GM23338 (cell line): ENCODE measurements at places on chromosomes 12 and 14.

- DNase-seq, result no peak
- H3K4me1 ChIP-seq, result no peaks in the 10 kb centered on the region
- H3K36me3 ChIP-seq, result no peaks in the 10 kb centered on the region
These were observed 19.6 kb upstream of the RPS6KA5 start for GRCh38 chr14:91080071-91080470.

DNA sequence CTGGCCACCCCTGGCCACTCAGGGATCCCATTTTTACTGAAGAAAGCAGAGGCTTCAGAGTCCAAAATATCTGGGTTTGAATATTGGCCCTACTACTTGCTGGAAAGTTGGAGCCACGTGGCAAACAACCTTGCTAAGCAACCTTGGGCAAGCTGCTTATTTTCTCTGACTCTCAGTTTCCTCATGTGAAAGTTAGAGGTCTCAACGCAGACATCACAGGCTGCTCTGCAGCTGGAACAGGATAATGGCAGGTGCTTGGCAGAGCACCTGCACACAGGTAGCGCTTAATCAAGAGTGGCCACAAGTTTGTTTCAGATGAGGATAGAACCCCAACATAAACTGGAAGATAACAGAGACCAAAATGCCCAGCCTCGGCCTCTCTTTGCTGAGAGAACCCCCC, 28.1 kb upstream of the CCND2 start:
- H3K4me3 ChIP-seq, result no peak overlapping the region
- no peaks in the 10 kb centered on the region for H3K36me3 ChIP-seq
- no peak for DNase-seq

DNA sequence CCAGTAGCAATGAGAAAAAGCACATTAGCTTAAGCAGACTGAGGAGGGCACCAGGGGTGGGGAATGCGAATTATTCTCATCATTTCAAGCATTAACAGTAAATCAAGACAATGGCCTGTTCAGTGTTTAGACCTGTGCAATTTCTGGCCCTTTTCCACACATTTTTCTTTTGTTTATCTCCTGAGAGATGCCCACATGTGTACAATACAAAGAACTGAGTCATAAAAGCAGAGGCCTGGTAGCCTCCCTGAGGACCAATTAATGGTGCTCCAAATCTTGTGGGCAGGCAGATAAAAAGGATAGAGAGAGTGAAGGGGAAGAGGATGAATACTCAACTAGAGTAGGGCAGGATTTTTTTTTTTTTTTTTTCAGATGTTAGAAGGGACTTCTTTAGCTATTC, 480.8 kb downstream of the RERGL start:
- no peaks in the 10 kb centered on the region for H3K4me1 ChIP-seq
- H3K27me3 ChIP-seq, result no peaks in the 10 kb centered on the region
- H3K4me3 ChIP-seq, result no peak overlapping the region
- H3K27ac ChIP-seq, result no peak overlapping the region

DNA sequence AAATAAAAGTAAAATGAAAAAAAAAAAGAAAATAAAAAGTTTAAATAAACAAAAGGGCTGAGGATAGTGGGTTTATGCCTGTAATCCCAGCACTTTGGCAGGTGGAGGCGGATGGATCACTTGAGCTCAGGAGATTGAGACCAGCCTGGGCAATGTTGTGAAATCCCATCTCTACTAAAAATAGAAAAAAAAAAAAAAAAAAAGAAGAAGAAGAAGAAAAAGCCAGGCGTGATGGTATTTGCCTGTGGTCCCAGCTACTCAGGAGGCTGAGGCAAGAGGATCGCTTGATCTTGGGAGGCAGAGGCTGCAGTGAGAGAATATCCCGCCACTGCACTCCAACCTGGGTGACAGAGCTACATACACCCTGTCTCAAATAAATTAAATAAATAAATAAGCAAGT, 3.9 kb downstream of the TAOK3 start:
- H3K4me3 ChIP-seq, result no peak overlapping the region
- no peaks in the 10 kb centered on the region for H3K36me3 ChIP-seq
- peaks cover 17% of the 10 kb centered on the region for H3K4me1 ChIP-seq
- H3K27me3 ChIP-seq, result peaks cover 22% of the 10 kb centered on the region
- no peak overlapping the region for H3K27ac ChIP-seq
- DNase-seq, result no peak

GRCh38 chr14:68282479-68283377, 463.1 kb downstream of the RAD51B start:
- no peak overlapping the region for H3K27ac ChIP-seq
- H3K4me1 ChIP-seq, result peaks cover 3% of the 10 kb centered on the region; the same call in 1 of the 2 replicates
- no peak overlapping the region for H3K4me3 ChIP-seq
- DNase-seq, result no peak
- H3K27me3 ChIP-seq, result no peaks in the 10 kb centered on the region

GRCh38 chr14:89473989-89474388, 57.0 kb upstream of the FOXN3 start:
- 0 out of 2 replicates have a peak, but pooled peaks cover 6% of the 10 kb centered on the region for H3K4me1 ChIP-seq
- no peaks in the 10 kb centered on the region for H3K27me3 ChIP-seq
- no peaks in the 10 kb centered on the region for H3K36me3 ChIP-seq
- no peak for DNase-seq

DNA sequence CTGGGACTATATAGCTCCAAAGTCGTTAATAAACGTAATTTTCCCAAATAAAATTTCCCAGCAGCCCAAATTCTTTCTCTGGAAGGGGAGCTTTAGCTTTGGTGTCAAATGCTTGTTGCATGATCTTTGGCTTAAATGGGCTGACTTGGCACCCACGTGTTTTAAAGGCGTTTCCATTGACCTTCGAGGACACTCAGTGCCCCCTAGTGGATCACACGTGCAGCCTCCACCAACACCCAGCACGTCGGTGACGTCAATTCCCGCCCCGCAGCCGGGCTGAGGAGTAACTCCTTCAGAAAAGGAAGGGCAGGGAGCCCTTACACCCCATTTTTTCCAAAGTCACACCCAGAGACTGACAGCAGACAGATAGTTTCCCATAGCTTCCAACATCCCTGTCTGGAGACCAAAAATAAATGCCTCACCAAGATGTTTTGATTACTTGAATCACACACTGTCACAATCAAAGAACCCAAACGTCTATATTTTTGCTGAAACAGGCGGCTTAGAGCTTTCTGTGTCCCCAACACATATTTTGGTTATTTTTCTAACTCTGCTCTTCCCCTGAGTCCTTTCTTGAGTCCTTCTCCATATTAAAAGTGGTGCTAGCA, 707.9 kb downstream of the AACS start:
- H3K27me3 ChIP-seq, result peaks cover 8% of the 10 kb centered on the region; the same call in 1 of the 2 replicates
- DNase-seq, result peak; percentile 86
- no peaks in the 10 kb centered on the region for H3K4me1 ChIP-seq
- no peak overlapping the region for H3K27ac ChIP-seq

DNA sequence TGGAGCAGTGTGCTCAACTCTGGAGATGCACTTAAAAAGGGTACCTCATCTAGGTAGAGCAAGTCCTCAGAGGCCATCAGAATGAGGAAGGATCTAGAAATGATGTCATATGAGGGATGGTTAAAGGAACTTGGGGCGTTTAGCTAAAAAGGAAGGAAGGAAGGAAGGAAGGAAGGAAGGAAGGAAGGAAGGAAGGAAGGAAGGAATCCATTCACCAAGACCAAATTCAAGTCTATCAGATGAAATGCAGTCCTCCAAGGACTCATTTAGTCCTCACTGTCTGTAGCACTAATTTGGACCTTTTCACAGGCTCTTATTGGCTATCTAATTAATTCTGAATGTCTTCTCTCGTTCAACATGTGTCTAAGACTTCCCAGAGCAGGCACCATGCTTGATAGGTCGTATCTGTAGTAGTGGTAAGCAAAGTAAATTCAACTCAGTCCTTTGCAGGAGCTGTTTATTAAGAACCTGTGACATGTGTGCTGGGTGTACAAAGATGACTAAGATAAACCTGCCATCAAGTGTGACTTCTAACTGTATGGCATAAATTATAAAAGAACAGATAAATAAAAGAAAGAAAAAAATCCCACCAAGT, 63.5 kb downstream of the LLPH start:
- peaks cover 26% of the 10 kb centered on the region for H3K4me1 ChIP-seq
- no peak overlapping the region for H3K4me3 ChIP-seq
- H3K27me3 ChIP-seq, result no peaks in the 10 kb centered on the region
- no peak overlapping the region for H3K27ac ChIP-seq
